ENCODE measurements at places on chromosomes 3 and 15. TPM values are rescaled to one million over a fixed set of nuclear protein-coding genes. Genes with fewer than 3 reads are reported as not detected.

GRCh38 chr15:38671006-38671387 is 106.4 kb upstream of the RASGRP1 start:
- DNase-seq = no peak

DNA sequence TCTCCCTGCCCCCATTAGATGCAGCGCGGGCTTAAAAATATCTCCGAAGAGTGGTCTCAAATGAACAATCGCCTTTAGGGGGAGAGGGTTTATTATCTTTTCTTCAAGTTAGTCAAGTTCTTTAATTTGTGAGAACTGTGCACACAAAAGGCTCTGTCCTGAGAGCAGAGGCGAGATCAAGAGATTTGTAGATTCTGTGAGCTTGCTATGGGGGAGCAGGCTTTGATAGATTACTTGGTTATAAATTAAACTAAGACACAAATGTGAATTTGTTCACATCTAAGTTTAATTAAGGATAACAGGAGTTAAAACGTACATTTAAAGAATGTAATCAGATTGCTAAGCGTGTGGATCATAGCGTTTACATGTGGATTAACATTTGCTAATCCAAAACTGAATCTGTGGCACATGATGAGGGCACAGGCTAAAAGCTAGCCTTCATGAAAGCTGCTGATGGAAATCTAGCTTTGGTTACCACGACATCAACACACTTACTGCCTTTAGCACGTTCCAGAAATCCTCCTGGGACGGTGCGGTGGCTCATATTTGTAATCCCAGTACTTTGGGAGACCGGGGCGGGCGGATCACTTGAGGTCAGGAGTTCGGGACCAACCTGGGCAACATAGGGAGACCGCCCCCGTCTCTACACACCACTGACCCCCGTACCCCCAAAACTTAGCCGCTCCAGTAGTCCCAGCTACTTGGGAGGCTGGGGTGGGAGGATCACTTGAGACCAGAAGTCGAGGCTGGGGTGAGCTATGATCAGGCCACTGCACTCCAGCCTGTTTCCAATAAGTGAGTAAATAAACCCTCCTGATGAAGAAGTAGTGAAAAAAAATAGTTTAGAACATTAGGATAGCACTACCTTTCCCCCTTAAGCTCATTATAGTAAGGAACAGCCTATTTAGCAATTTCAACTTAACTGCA is 1.0 kb upstream of the PRTG start:
- no peak for DNase-seq

NAA50 gene
- total RNA-seq = 56.1 TPM

NTRK3 gene
- total RNA-seq = 91.4 TPM

CYP8B1 gene
- not detected for total RNA-seq

GNB4 gene
- 58.7 TPM for total RNA-seq

GOLGA8S gene
- total RNA-seq = 0.18 TPM

ACKR2 gene
- not detected for total RNA-seq

ITGA11 gene
- 4.2 TPM for total RNA-seq
